ENCODE measurements at places on chromosomes 7 and 10.

DNA sequence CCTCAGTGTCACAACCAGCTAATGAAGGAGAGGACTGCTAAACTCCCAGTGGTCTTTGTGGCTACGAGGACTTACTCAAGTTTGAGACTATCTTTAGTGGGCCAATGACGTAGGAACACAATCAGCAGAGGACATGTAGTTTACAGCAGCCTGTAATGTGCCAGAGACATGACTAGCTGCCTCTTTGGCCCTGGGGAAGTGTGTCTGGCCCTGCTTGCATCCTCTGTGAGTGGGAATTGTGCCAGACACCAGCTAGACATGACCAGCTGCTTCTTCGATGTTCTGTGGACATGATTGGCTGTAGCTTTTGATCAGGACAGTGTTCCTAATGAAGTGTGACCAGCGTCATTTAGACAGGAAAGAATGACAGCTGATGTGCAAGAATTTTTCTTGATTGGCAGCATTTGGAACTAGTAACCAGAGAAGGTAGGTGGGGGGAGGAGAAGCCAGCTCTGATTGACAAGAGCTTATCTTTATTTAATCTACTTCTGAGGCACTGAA, 141.7 kb downstream of the AUTS2 start:
- no peak for DNase-seq

- no peak for DNase-seq
These were observed 11.0 kb upstream of the DNTT start for GRCh38 chr10:96292971-96293920.

DNA sequence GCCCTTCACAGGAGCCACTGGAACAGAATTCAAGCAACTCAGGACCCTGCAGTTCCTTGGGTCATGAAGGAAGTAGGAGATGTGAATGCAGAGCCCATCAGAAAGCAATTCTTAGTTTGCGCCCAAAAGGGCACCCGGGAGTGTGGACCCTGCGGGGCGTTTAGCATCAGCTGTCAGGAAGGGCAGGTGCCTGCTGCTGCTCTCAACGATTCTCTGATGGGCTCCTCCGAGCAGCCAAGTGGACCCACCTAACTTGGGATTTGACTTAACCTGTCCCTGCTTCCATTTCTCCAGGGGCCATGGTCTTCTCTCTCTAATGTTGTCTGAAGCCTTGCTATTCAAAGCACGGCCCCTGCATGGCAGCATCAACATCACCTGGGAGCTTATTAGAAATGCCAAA, 17.1 kb downstream of the CPA5 start:
- no peak for DNase-seq

- no peak for DNase-seq
These were observed 43.5 kb upstream of the CAMK2B start for GRCh38 chr7:44368885-44369284.

DNA sequence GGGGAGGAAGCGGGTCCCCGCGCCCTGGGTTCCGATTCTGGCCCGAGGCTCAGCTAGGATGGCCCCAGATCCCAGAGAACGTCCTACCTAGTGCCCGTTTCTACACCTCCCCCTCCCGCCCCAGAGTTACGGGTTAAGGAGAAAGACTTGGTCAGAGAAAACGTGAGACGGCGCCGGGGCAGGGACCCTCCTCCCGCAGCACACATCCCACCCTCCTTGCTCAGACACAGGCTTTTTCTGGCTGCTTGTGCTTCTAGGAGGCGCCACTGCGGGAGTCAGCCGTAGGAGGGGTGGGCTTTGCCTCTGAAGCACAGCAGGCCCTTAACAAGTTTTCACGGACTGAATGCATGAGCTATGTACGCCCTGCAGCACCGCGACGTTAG, 104.9 kb upstream of the LEP start:
- no peak for DNase-seq

GRCh38 chr7:11485636-11486035, 346.4 kb downstream of the THSD7A start:
- DNase-seq = no peak

- DNase-seq = no peak
These were observed 47.3 kb upstream of the CPN1 start for GRCh38 chr10:100128951-100129350.

- DNase-seq = no peak
These were observed 561.5 kb upstream of the POT1 start for GRCh38 chr7:125491137-125491536.

DNA sequence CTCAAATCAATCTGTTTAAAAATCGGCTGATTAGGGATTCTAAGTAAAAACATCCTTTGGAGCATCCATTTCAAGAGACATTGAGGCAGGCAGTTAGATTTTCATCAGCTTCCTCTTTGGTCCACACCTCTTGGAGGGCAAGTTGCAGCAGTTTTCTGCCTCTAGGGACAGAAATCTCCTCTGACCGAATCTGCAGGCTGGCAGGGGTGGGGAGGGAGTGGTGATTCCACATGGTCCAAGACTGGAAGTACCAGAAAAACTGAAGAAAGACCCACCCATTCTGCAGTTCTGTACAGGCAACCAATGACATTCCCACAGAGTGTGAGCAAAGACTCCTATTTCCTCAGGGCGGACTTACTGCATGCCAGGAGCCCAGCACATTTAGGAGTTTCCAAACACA, 29.0 kb downstream of the FGFBP3 start:
- DNase-seq = no peak

DNA sequence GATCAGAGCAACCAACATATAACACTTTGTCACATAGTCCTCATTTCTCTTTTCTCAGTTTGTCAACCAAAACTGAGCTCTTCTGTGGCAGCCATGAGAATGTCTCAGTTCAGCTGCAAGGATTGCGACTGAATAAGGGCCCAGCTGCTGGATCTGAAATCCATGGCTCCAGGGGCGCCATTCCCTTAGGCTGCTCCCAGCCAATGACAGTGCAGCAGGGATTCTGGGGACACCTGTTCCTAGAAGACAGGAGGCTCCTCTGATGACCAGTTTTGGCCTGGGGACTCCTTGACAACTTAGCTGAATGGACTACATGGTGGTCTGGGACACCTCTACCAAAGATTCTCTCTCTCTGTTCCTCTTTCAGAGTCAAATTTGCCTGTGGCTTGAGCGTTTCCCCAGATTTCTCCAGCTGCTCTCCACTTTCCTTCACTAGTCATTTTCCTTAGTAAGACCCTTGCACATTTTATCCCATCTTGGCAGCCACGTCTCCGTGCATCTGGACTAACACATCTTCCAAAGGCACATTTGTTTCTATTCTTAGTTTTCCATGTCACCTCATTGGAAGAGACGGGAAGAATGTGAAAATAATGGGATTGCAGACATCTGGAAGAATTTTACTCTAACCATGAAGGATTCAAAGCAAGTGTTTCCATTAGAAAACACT, 28.1 kb upstream of the KIF5B start:
- DNase-seq = no peak

- no peak for DNase-seq
These were observed 15.1 kb downstream of the TMEM60 start for GRCh38 chr7:77783111-77783510.

DNA sequence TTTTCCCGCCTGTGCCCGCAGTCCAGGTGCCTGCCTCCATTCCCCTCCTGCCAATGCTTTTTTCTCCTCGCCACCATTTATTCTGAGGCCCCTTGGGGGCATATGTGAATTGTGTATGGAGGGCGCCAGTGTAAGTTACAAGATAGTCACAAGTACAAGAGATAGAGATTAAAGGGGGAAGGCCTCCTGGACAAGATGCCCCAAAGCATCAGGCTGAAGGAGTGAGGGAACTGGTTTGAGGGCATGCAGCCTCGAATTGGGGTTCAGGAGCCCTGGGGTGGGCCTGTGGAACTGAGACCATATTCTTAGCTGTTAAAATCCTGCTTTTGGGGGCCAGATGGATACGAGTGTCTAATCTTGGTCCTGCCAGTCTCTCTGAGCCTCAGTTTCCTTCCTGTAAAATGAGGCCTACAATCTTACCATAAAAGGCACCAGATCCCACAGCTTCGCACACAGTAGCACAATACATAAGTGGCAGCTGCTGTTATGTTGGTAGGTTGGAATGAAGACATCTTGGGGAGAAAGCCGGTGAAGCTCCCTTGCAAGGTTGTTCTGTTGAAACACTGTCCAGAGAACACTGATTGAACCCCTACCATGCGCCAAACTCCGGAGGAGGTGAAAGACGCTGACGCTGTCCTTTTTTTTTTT, 545 bp upstream of the COMTD1 start:
- DNase-seq = no peak

GRCh38 chr10:88990384-88991160, at the start of gene FAS:
Gene FAS, plus strand, starts transcription at chr10:88990798. Its CDS starts 79 bp downstream, at chr10:88990877.
- DNase-seq = peak; percentile 49

- no peak for DNase-seq
These were observed 22.0 kb downstream of the TES start for GRCh38 chr7:116232350-116232749.

DNA sequence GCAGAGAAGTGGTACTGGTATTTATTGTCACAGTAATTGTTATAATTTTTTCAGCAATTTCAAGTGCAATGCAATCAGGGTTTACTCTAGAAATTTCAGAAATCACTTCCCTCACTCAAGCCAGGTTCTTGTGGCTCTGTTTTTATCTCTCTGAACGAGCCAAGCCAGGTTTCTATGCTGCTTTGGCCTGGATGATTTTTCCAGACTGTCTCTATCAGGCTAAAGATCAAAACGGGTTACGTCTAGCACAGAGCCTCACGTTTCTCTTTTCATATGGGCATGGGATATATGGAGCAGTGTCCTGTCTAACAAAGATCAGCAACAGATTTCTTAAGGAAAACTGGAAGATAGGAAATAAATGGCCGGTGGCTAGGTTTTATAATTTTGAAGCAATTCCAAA, 1105.3 kb downstream of the NRG3 start:
- no peak for DNase-seq

DNA sequence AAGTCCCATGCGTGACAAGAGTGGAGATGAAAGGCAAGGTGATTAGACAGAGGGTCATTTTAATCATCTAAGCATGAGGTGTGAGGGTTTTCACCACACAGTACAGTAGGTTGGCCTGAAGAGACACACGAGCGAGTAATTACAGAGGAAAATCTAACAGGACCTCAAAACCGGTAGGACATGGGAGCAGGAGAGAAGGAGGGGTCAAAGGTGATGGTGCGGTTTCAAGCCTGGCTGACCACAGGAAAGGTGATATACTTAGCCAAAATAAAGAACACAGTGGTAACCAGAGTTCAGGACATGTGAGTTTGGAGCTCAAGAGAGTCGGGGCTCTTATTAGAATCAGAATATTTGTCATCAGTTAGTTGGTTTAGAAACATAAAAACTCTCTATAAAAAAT, 20.0 kb downstream of the GLI3 start:
- no peak for DNase-seq

DNA sequence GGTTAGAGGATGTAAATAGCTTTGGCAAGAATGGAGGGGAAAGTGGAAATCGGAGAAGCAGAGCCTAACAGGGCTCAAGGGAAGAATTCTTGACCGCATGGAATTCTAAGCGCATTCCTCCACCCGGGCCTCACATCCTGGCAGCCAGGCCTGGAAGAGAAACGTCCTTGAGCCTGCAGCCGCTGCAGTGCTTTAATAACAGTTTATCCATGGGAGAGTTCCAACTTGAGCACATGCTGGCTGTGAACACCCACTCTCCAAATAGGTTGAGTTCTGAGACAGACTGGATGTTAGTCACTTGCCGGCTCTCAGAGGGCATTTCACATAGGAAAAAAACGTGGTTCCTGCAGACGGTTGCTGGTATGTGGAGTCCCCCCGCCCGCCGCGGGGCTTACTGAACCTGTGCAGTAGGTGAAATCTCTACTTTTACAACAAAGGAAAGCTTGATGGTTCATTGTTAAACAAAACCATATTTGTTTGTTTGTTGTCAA, 61.4 kb upstream of the STEAP1B start:
- no peak for DNase-seq

GRCh38 chr10:12194752-12195271, 879 bp downstream of the NUDT5 start:
- no peak for DNase-seq

DNA sequence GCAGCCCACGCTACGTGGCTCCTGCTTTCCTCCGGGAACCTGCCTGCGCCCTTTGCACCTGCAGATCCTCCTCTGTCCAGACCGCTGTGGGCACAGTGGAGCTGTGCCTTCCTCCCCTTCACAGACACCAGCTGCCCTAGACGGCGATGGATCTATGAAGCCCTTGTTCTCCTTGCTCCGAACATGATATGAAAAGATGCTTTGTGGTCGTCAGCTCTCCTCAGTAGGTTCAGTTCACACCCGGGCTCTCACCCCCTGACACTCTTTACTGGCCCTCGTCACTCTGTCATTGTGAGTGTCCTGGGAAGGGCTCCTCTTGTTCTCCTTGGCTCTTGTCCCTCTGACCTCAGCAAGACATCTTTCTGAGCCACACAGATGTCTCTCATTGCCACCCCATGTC, 4.2 kb downstream of the ZNF488 start:
- no peak for DNase-seq

GRCh38 chr7:154960063-154960790, 42.7 kb downstream of the PAXIP1 start:
- DNase-seq = no peak

DNA sequence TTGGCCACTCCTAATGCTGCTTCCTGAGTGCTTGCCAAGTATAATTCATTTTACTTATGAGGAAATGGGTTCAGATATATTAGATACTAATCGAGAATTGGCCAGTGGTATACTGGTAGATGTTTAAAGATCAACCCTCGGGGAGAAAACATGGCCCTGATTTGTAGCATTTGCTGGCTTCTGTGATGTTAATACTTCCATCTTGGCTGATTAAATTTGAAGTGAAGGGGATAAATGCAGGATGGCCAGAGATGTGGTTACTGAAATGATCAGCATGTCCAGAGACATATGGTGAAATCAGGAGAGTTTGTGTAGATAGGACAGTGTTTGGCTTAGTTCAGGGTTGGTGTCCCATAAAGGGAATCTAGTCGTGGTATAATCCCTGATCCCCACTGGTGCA, 11.2 kb downstream of the UBE2D4 start:
- no peak for DNase-seq

- DNase-seq = no peak
These were observed 26.9 kb downstream of the PAXIP1 start for GRCh38 chr7:154975984-154976383.

DNA sequence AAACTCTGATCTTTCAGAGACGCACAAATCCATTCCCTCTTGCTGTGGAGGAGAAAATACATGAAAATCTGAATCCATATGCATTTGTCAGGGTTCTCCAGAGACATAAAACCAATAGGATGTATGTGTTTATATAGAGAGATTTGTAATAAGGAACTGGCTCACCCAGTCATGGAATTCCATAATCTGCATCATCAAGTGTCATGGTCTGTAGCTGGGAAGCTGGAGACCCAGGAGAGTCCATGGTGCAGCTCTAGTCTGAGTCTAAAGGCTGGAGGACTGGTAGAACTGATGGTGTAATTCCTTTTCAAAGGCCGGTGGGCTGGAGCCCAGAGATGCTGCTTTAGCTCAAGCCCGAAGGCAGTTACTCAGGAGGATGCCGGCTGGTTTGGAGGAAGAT, 134.0 kb downstream of the TCF7L2 start:
- no peak for DNase-seq

- no peak for DNase-seq
These were observed 42.9 kb downstream of the CHN2 start for GRCh38 chr7:29237489-29237888.

- no peak for DNase-seq
These were observed 16.8 kb upstream of the TES start for GRCh38 chr7:116193329-116194087.

- no peak for DNase-seq
These were observed 4.4 kb downstream of the MSRB2 start for GRCh38 chr10:23099816-23100215.

GRCh38 chr10:43172645-43173044, 34.4 kb downstream of the CSGALNACT2 start:
- DNase-seq = no peak
